NCI-H187 treated with DMSO at 0.1 percent for 48 hours (cell line): ENCODE measurements at places on chromosomes 2 and 18.

DNA sequence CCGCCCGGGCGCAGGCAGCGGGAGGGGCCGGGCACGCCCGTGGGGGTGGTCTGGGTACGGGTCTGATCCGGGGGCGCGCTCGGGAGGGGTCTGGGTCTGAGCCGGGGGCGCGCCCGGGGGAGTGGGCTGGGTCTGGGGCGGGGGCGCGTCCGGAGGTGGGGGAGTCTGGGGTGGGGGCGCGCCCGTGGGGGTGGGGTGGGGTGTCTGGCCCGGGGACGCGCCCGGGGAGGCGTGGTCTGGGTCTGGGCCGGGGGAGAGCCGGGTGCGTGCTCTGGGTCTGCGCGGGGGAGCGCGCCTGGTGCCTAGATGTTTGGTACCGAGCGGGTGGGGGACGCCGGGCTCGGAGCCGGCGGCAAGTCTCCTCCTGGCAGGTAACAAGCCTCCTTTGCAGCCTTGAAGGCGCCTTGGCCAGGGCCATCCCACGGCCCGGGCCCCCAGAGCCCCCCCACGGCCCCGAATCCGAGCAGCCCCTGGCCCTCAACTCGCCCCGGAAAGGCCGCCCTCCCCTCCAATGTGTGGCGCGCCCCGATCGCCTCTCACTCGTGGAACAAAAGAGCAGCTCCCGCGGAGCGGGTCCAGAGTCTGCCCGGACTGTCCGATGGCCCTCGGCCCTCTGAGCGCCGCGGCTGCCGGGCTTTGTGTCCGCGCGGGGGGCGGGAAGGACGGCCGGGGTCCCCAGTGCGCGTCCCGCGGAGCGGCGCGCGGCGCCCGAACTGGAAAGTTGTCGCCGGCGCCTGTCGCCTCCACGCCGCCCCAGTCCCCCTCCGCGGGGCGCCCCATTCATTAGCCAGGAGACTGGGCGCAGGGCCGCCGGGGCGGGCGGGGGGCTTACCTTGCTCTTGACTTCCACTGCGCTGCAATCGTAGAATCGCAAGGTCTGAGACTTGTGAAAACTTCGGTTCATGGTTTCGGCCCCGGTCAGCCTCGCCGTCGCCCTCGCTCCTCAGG is 595 bp downstream of the PARD6G start:
- no peak for DNase-seq

DNA sequence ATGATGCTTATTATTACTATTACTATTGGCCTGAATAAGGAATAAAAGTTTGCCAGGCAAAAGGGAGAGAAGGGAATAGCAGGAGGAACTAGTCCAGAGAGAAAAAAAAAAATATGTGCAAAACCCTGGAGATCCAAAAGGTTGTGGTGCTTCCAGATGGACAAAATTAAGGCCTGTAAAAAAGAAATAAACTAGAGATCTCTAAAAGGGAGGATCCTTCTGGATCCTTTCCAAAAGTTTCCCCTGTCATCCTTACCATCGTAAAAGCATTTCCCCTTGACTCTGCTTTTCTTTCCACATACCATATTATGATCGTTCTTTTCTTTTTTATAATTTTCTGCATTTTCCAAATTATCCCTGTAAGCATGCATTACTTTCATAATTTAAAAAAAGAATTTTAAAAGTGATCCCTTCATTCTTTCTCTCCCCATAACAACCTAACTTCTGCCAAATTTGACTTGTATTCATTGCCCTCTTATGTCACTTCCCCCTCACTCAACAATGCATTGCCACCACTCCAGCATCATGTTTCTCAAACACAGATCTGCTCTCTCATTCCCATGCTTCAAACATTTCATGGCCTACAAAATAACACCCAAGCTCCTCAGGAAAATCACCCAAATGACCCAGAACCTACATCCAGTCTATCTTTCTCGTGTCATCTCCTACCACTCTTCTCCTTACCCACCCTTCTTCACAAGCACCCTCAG is 40.3 kb downstream of the RBMS1 start:
- DNase-seq, result no peak

- no peak for DNase-seq
Measured at GRCh38 chr2:104598636-104599035, 255.3 kb upstream of the POU3F3 start.

DNA sequence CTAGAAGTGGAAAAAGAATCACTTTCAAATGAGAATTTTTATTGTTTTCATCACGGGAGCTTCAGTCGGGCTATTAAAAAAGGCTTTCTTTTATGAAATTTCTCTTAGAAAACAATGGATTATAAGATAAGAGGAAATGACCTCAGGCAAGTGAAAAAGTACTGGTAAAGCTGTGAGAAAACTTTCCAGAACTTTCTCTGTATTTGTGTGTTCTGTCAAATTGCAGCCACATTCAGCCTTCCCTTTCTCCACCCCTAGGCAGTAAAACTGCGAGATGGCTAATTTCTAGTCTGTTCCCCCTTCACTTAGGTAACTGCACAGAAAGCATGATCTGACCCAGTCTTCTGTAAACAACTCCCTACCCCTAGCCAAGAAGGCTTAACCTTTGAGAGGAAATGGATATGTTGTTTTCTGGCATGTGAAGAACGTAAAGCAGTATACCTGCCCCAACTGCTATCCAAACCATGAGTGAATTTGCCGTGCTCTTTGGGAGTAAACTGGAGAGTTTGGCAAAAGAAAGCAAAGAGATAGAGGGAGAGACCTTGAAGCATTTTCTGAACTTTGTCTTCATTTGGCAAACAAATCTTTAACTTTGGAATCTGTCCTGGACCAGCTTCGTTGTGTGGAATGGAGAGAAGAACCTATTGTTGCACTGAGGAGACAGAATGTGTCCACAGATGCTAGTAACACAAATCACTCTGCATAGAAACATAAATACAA is 105.4 kb downstream of the ETAA1 start:
- no peak for DNase-seq

- DNase-seq, result no peak
Measured at GRCh38 chr2:233443511-233444183, 89.4 kb downstream of the DGKD start.

DNA sequence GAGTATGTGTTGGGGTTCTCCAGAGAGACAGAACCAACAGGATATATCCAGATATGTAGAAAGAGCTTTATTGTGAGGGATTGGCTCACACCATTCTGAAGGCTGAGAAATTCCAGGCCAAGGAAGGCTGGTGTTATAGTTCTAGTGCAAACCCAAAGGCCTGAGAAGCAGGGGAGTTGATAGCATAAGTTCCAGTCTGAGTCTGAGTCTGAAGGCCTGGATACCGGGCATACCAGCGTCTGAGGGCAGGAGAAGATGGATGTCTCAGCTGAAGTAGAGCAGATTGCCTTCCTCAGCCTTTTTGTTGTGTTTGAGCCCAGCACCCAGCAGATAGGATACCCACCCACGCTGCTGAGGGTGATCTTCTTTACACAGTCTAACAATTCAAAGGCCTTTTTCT is 211.7 kb upstream of the RASGRP3 start:
- no peak for DNase-seq

DNA sequence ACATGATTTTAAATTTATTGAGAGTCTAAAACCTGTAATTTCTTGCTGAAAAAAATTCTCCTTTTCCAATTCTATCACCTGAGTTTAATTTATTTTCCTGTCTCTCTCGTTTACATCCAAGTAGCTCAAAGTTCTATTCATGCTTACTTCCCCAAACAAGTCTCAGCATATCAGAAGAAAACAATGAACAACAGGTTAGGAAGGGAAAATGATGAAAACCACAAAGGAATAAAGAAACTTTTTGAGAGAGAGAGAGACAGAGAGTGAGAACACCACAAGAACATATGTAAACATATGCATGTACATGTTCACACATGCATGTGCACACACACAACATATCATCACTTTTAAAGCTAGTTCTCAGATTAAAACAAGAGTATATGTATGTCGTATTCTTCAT is 112.1 kb downstream of the STRN start:
- no peak for DNase-seq

- no peak for DNase-seq
Measured at GRCh38 chr2:205358351-205358815, 323.9 kb upstream of the NRP2 start.

- DNase-seq, result no peak
Measured at GRCh38 chr2:85889627-85890281, 964 bp upstream of the ST3GAL5 start.

DNA sequence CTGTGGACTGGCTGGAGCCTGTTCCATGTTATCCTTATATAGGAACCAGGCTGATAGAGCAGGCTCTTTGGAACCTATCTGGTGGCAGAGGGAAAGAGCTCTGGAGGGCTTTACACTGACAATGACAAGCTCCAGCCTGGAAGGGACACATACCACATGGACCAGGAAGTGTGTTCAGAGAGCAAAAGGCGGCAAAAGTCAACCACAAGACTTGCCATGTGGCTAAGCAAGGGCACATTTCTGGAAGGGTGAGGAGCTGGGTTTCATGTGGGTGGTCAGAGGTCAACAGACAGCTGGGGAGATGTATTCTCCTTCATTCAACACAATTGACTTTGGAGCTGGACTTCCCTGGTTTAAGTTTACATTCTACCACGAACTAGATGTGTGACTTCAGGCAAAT is 325.2 kb downstream of the DYSF start:
- DNase-seq, result no peak

- DNase-seq, result no peak
Measured at GRCh38 chr18:31576670-31577069, 15.0 kb upstream of the TTR start.

GRCh38 chr2:67985586-67985985 is 77.2 kb downstream of the C1D start:
- DNase-seq, result no peak

GRCh38 chr2:101113441-101114267 is 37.5 kb downstream of the TBC1D8 start:
- no peak for DNase-seq

GRCh38 chr2:98311090-98311489 is 35.2 kb upstream of the CNGA3 start:
- no peak for DNase-seq

DNA sequence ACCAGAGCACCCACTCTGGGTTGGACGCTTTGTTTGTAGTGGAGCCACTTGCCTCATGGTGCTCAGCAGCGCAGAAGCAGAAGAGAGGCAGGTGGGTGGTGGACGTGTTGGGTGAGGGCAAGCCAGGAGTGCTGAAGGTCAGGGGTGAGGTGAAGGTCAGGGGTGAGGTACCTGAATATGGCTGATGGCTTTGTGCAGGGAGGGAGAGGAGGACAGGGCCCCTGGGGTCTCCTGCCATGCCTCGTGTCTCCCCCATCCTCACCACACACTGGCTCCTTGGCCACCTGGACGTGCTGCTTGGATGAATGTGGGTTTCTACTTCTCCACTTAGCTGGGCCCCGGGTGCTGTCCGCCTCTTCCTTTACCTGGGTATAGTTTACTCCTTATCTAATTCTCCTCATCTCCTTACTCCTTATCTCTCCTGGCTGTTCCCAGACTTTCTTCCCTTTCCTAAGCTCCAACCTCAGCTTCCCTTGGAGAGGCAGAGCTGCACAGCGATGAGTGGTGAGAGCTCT is 68.1 kb downstream of the DYSF start:
- no peak for DNase-seq

DNA sequence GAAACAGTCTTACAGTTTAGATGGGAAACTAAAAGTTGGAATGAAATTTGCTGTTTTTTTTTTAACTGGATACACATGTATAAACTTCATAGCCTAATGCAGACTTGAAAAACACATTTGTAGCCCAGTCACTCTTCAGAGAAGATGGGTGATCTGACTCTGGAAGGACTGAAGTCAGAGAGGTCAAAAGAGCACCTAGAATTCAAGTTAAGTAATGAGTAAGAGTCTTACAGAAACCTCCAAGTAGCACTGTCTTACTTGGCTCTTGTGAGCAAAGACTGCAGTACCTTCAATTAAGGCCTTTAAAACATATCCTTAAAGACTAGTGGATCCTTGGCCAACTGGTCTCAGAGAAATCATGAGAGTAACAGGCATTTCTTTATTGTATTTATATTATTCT is 41.9 kb downstream of the TRAPPC8 start:
- DNase-seq, result no peak

- no peak for DNase-seq
Measured at GRCh38 chr18:41731884-41732283, 223.2 kb upstream of the PIK3C3 start.

GRCh38 chr2:43939695-43940256 is 56.0 kb downstream of the LRPPRC start:
- DNase-seq, result no peak

DNA sequence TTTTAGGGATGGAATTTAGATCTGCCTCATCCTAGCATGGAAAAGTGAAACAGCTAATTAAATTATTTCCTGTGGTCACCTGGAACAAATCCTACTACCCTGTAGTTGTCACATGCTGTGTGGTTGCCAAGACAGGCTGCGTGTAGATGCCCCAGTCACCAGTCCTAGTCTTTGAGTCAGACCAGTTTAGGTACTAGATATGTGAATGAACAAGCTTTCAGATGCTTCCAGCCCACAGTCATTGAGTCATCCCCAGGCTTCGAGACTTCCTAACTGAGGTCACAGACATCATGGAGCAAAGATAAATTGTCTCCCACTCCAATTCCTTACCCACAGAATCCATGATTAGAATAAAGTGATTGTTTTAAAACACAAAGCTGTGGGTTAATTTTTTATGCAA is 35.8 kb upstream of the GRB14 start:
- no peak for DNase-seq

GRCh38 chr2:168534926-168535325 is 78.9 kb downstream of the CERS6 start:
- DNase-seq, result no peak

- DNase-seq, result no peak
Measured at GRCh38 chr18:36017232-36017631, 44.8 kb downstream of the RMP24 start.

GRCh38 chr2:223889229-223889628 is 51.8 kb upstream of the AP1S3 start:
- DNase-seq, result no peak
